Cerebellar nuclear complex (tissue), 1 donor: ENCODE measurements at places on chromosomes 3 and 15.

- no peak for DNase-seq
These were observed 40.5 kb downstream of the DPPA2 start for GRCh38 chr3:109275702-109276293.

DNA sequence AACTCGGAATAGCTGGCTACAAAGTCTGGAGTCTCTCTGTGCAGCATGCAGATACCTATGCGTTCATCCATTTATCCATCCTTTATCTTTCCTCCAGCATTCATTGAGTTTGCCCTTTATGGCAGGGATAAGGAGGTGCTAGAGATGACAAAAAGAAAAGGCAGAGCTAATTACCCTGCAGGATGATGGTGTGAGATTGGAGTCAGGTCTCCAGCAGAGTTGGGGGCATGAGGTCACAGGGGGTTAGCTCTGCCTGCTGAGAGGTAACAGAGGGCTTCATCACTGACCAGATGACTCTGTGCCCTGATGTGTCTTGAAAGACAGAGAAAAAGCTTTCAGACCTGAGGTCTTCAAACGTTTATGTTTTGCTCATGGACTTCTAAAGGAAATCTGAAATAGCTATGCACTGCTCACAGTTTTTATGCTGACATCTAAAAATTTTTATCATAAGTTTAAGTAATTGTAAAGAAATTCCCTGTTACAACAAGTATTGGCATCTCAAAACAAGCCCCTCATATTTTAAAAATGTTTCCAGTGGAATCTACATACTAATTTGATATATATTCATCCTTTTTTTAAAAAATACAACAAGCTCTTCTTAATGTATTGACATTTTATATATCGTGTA is 132.3 kb upstream of the ANKRD28 start:
- no peak for DNase-seq

DNA sequence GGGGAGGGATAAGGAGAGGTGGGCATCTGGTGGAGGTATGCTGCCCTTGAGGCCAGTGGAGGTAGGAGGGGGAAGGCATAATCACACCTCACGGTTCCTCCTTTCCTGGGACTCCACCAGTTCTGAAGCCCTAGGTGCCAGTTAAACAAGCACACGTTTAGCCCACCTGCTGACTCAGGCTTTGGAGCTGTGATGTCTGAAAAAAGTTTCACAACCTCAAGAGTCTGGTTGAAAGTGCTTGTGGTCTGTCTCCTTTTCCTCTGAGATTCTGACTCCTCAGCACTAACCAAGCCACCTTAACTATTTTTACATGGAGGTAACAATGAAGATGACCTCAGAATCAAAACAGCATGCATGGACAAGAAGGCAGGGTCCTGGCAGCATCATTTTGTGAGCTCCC is 23.0 kb downstream of the HPS3 start:
- no peak for DNase-seq

DNA sequence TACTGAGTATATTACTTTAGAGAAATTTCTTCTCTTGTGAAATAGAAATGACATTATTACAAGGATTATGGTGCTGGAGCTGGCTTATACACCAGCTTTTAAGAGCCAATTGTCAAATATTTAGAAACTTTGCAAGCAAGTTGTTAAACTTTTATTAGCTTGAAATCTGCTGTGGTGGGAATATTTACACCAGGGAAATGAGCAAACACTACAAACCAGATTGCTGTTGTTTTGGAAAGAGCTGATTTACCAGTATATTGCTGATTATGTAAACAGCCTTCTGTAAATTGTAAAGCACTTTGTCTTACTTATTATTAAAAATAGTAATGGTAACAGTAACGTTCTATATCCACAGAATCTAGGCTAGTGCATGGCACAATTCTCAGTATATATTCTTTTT is 61.5 kb downstream of the MAP3K13 start:
- DNase-seq = no peak

- no peak for DNase-seq
These were observed 60.9 kb downstream of the PRICKLE2 start for GRCh38 chr3:64164349-64164748.

GRCh38 chr3:52218937-52219650 is 6.4 kb downstream of the TLR9 start:
- DNase-seq = no peak

- DNase-seq = no peak
These were observed 78.3 kb upstream of the ICE2 start for GRCh38 chr15:60557191-60557618.

DNA sequence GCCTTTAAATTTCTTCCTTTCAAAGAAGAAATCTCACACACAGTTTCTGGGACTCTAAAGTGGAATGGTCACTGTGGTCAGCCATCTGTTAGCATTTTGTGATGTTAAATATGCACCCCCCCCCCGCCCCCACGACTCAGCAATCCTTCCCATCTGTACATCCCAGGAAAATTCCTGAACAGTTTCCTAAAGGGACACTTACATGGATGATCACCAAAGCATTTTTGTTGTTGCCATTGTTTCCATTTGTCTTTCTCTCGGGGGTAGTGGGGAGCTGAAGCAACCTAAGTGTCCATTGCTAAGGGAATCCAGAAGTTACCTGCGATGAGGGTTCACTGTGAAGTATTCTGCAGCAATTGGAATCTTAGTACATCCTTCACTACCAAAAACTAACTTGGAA is 71.4 kb downstream of the TAFA4 start:
- no peak for DNase-seq

GRCh38 chr15:42150219-42150970 is 6.0 kb downstream of the PLA2G4F start:
- no peak for DNase-seq

- DNase-seq = no peak
These were observed 11.8 kb upstream of the MYO1E start for GRCh38 chr15:59384507-59384906.

DNA sequence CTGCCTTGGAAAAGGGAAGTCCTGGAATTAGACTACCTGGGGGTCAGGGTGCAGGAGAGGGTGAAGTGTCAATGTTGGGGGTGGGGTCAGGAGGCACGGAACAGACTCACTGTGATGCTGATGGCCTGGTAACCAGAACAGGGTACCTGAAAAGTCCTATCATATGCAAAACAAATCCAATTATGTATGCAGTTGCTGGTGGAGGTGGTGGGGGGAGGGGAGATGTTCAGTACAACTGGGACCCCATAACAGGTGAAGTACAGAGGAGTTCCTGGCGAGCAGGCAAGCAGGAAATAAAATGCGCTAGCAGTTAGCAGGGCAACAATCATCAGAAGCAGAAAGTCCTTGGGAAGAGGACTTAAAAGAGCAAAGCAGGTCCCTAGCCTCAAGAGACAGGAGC is 4.2 kb upstream of the KATNBL1 start:
- DNase-seq = no peak

GRCh38 chr3:176696816-176697215 is 500.5 kb downstream of the TBL1XR1 start:
- DNase-seq = no peak

DNA sequence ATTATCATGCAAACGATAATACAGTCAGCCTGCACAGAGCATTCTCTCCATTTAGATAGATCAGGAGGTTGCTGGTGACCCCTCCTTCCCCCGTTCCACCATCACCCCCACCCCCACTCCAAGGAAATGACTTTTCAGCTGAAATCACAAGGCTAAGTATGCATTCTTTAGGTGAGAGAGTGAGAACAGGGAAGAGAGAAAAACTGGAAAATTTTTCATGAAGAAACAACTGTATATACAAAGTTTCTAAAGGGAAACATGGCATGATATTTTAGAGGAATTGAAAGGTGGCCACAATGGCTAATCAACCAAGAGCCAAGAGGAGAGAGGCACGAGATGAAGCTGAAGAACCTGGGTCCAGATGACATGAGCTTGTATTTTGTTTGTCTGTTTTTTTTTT is 22.2 kb downstream of the BCL2A1 start:
- no peak for DNase-seq

DNA sequence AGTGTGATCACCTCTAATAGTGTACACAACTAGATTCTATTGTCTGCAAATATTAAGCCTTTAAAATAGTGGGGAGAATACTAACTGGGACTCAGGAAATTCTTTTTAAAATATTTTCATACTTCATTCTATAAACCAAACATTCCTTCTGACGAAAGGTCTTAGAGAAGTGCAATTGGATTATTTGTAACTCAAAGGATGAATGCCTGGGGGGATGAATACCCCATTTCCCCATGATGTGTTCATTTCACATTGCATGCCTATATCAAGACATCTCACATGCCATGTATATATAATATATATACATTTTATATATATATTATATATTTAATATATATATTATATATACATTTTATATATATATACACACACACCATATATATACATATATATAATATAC is 189.9 kb downstream of the VGLL3 start:
- DNase-seq = no peak

- DNase-seq = no peak
These were observed 6.7 kb downstream of the ITIH1 start for GRCh38 chr3:52784021-52784621.

DNA sequence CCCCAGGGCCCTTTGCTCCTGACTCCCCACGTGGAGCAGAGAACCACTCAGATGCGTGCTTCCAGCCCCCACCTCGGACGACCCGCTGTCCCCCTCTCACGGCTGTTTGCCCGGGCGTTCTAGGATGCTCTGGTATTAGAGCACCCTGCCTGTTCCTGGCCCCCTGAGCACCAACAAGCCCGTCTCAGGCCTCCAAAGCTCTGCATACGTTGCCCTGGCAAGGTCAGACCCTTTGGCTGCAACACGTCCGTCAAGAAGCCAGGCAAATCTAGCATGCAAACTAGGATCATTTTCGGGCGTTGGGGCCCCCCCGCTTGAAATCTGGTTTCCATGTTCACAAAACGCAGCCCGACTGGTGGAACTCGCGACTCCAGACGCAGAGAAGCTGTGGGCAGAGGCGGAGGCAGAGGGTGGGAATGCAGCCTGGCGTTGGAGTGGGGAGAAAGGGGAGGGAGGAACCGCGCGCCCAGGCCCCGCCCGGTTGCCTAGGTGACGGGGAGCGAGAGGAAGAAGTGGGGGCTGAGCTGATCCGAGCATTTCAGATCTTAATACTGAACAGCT is 86.2 kb upstream of the PIAS1 start:
- DNase-seq = no peak

DNA sequence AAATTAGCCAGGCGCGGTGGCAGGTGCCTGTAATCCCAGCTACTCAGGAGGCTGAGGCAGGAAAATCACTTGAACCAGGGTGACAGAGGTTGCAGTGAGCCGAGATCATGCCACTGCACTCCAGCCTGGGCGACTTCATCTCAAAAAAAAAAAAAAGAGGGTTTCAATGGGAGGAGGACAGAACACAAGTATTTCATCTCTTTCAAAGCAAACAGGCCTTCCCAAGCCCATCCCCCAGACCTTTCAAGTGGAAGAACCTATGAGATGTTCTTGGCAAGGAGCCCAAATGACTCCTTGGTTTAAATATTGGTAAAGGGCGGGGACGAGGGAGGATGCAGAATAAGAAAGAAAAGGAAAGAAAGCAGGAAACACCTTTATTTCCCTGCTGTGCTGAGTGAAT is 62.2 kb upstream of the MCF2L2 start:
- no peak for DNase-seq

DNA sequence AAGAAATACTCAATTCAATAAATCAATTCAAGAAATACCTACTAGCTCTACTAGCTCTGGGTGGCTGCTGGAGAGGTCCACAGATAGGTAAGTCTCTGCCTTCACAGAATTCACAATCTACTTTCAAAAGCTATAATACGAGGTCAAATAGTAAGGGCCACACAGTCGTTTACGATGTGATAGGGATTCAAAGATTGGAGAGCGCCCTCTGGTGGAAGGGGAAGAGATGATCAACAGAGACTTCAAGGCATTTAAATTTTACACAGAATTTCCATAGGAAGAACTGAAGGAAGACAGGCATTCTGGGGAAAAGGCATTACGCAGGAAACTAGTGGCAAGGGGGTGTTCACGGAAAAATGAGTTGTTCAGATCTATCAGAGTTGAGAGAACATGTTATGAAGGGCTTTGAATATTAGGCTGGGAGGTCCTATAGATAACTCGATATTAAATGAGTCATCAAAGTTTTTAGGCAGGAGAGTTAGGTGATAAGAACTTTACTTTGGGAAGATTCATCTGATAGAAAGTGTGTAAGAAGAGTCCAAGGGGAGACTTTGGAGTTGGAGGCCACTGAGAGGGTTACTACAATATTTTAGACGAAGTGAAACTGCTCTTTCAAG is 128.8 kb downstream of the FRMD5 start:
- no peak for DNase-seq

- DNase-seq = no peak
These were observed 35.9 kb upstream of the DNAJC13 start for GRCh38 chr3:132381348-132381944.

DNA sequence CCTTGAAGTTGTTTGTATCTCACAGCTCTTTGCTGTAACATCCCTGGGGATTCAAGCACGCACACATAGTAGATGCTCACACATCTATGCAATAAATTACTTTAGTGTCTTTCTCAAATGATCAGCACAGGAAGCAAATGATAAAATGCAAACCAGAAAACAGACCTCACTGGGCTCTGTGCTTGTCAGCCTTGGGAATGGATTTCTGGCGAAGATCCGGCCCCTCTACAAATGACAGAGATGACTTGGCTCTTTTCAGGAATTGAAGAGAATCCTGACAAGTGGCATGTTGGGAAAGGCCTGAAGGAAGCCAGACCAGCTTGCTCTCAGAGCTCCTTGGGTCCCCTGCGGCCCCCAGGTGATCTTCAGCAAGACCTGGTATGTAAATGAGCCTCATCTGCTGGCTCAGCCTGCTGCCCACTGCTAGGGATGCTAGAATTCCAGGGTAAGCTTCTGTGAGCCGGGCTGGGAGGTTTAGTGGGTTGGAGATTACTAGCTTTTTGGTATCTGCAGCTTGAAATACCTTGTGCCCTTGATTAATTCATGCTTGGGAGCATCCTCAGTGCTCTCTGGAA is 54.1 kb downstream of the LPP start:
- no peak for DNase-seq

DNA sequence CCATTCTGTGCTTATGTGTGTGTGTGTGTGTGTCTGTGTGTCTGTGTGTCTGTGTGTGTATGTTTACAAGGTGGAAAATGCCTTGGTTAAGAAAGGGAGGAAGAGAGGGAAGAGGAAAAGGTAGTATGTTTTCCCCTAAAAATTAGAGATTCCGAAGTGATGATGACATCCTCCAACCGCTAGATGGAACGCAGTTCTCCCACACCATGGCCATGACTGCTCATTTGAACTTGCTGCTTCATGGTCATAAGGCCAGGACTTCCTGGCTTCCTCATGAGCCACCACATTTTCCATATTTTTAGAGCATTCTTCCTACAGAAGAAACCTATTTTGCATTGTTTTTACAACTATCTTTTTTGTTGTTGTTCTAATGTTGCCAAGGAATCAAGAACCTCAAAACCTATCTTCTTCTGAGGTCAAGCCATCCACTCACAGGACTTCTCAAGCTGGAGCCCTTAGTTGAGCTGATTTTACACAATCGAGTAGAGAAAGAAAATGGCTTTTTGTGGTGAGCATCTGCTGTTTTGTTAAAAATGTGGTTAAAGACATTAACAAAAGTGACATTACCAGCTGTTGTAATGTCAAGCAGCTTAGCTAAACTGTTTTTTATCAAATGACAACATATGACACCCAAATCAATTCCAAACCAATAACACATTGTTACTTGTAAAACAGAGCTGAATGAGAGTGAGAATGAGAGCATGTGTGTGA is 1091.0 kb downstream of the FHIT start:
- DNase-seq = no peak

GRCh38 chr3:171281256-171281992 is 178.8 kb downstream of the TNIK start:
- DNase-seq = no peak

GRCh38 chr3:179098388-179099077 is 26.9 kb upstream of the ZMAT3 start:
- no peak for DNase-seq
